ENCODE measurements at places on chromosomes 5 and 9.

DNA sequence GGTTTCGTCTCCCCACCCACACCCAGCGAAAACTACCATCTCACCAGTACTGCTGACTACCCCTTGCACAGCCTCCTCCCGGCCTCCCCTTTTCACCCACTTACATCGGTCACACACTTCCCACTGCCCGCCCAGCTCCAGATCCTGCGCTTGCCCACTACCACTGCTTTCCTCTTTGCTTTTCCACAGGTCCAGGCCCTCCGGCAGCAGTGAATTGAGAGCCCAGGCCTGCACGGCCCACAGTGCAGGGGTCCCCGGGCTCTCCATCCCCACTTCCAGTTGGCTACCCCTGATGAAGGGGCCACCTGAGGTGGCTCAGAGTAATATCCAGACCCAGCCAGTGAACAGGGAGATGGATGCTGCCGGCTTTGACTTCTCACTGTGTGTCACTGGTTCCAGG, 120.2 kb upstream of the FSTL4 start:
- DNase-seq = no peak

- no peak for DNase-seq
These were observed 126.1 kb upstream of the STC2 start for GRCh38 chr5:173454361-173454735.

GRCh38 chr5:39476843-39477220, 52.1 kb upstream of the DAB2 start:
- no peak for DNase-seq

- no peak for DNase-seq
These were observed 3.5 kb upstream of the ZNF366 start for GRCh38 chr5:72510610-72511181.

- DNase-seq = no peak
These were observed 424.6 kb downstream of the CCDC171 start for GRCh38 chr9:15977438-15977837.

DNA sequence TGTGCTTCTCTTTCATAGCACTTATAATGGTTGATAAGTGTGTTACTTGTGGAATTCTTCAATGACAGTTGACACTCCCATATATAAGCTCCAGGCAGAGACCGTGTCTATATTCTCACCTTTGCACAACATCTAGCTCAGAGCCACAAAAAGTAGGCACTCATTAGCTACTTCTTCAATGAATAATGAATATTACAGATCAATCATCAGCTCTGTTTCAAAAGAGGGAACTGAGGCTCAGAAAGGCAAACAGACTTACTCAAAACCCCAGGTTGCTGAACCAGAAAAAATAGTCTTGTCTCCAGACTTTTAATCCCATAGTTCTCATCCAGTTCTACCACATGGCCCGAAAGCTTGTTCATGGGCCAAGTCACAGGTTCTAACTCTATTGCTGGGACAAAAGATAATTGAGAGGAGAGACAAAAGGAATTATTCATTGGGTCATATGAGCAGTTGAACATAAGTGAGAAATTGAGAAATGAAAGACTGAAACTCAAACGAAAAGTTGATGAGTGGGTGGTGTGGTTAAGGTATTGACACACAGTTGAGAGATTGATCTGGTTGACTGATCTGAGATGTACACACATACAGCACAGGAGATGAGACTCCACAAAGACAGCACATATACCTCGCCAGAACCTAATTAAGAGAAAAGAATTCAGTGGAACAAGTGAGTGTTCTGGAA, 381.6 kb downstream of the EFNA5 start:
- no peak for DNase-seq

Measured in stimulated activated CD4-positive, alpha-beta T cell treated with anti-CD3 and anti-CD28 coated beads, TNF-alpha, amount 100 ng/mL, for 48 hours (primary cell).